ENCODE measurements at places on chromosomes 2 and 18.

DNA sequence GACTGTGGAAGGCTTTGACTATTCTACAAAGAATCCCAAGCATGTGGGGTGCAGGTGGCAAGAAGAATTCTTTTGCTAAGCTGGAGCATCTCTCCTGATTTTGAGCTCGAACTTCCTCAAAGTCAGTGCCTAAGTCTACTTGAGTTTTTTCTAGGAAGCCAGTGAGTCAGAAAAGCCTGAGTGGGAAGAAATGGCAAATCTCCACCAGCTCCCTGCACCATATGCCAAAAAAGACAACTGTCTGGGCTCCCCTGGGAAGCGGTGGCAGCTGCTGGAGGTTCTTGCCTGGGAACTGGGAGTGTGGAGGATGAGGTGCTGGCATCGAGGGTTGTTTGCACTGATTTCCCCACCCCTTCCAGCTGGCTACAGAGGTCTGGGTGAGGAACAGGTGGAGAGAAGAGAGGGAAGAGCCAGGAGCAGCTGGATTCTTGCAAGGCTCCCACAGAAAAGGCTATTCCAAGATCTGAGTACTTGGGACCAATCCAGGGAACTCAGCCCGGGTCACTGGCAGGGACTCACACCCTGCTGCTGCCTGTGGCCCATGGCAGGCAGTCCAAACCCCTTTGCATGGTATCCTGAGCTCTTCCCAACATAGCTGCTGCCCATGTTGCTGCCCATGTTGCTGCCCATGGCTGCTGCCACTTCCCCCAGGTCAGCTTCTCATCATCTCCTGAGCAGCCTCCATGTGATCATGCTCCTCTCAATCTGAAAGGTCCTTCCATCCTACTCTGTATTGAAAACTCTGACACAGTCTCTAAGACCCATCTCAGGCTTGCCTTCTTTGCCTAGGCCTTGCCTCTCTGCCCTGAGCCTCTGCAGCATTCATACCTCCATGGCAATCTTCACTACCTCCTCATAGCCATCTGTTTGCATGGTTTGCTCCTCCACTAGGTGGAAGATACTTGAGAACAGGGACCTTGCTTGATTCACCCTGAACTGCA is 128.3 kb upstream of the SPATS2L start:
- DNase-seq, result no peak

GRCh38 chr2:20231159-20231558 is 6.2 kb upstream of the SDC1 start:
- no peak for DNase-seq

GRCh38 chr18:62954366-62954765 is 239.0 kb downstream of the PHLPP1 start:
- DNase-seq, result no peak

- DNase-seq, result no peak
Measured at GRCh38 chr2:94994914-94995552, 30.5 kb upstream of the MAL start.

DNA sequence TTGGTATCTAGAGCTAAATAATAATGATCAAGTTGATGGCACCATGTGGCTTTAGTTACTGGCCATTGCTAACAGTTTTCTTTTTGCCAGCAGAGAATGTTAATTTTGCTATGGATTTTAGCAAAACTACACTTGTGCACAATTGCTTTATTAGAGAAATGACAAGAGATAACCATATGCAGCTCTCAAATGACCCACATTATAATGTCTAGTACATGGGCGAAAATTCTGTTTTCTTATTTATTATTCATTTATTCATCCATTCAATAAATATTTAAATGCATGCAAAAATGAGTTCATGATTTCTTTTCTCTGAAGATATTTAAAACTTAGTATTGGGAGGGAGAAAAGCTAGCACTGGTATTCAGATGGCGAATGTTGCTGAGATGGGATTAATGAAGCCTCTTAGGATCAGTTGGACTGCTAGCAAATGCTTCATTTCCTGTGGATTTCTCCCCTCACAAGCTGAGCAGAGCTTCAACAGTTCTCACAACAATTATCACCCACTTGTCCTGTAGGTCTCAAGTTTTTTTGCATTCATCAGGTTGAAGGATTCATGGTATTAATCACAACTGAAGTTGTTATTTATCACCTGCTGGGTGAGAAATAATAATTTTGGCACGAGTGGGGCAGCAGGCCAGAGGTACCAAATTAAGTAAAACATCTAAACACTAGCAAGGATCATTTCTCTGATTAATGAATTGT is 95.2 kb downstream of the MTX2 start:
- DNase-seq, result no peak

DNA sequence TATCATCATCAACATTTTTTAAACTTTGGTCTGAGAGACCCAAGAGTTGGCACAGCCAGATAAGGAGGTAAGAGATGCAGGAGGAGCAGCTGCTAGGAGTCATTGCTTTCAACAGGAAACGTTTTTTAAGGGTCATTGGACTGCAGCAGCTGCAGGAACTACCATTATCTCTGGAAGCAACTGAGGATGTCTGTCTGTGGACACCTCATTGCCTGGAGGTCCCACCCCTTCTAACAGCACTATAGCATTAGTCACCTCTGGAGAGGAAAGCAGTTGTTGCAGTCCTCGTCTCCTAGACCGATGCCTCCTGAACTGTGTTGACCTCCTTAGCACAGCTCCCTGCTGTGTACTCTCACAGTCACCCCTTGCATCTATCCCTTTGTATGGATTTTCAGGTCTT is 21.5 kb upstream of the FSHR start:
- no peak for DNase-seq

DNA sequence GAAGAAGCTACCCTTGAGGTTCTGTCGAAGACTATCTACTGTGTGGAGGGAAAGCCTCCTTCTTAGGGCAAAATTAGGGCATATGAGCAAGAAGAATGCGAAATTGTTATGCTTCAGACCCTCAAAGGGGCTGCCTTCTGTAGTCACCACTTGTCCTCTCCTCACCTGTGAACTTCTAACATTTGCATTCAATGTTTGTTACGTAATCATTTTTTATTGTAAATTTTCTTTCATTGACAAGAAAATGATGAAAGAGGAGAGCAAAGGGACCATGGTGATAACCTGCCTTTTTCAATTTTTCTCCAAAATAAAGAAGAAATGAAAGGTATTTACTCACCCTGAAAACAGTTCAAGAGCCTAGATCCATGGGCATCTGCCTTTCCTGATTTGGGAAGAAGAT is 193.0 kb downstream of the SP3 start:
- no peak for DNase-seq
